ENCODE measurements at places on chromosomes 3 and 15.

DNA sequence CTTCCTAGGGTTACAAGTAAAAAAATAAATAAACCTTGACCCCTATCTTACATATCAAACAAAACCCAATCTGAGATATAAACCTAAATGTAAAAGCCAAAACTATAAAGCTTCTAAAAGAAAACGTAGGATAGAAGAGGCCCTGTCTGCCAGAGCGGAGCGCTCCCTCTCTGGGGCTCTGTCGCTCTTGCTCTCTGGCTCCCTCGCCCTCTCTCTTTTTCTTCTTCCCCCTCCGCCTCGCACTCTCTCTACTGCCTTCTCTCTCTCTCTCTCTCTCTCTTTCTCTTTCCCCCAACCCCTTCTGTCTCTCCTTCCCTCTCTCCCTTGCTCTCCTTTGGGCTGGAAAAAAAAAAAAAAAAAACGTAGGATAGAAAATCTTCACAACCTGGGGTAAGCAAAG is 21.6 kb downstream of the RYK start:
- DNase-seq, result no peak

- no peak for DNase-seq
Measured at GRCh38 chr3:179651687-179652446, 973 bp upstream of the USP13 start.

DNA sequence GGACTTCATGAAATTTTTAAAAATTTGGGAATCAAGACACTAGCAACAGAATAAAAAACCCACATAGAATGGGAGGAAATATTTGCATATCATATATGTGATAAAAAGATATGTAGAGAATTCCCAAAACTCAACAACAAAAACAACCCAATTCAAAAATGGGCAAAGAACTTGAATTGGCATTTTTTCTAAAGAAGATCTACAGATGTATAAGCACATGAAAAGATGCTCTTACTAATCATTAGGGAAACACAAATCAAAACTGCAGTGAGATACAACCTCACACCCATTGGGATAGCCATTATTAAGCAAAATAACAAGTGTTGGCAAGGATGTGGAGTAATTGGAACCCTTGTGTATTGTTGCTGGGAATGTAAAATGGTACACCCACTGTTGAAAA is 10.1 kb downstream of the LCTL start:
- DNase-seq, result no peak

DNA sequence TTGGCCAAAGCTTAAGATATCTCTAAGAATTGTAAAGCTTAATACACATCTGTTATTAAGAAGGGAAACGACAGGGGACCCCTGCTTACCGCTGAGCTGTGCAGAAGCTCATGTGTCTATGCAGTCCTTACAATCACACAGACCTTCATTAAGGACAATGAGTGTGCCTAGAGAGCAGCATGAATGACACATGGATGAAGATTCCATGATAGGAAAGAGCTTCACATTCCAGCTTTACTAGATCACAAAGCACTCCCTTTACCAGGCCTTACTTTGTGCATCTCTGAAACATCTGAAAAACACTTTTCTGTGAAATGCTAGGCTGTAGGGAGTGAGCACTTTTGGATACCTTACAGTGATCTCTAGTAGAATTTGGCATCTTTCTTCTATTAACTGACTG is 32.0 kb downstream of the RNF168 start:
- DNase-seq, result no peak

GRCh38 chr15:80660119-80660518 is 35.0 kb upstream of the ABHD17C start:
- no peak for DNase-seq

DNA sequence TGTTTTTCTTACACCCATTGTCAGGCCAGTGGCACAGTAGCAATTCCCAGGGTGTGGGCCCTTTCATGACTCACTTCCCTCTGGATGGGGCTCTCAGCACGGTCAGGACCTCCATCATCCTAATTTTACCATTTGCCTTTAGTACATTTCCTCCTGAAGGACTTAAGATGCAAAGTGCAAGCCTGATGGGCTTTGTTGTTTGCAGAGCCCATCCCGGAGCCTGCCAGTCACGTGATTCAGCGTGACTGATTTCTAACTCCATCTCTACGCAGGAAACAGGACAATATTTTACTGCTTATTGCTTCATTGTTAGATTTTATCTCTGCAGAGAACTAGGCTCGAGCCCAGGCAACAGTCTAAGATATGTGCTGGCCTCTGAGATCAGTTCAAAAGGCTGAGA is 223.7 kb downstream of the PDZRN3 start:
- no peak for DNase-seq

- no peak for DNase-seq
Measured at GRCh38 chr3:3141939-3142338, 15.2 kb downstream of the TRNT1 start.

DNA sequence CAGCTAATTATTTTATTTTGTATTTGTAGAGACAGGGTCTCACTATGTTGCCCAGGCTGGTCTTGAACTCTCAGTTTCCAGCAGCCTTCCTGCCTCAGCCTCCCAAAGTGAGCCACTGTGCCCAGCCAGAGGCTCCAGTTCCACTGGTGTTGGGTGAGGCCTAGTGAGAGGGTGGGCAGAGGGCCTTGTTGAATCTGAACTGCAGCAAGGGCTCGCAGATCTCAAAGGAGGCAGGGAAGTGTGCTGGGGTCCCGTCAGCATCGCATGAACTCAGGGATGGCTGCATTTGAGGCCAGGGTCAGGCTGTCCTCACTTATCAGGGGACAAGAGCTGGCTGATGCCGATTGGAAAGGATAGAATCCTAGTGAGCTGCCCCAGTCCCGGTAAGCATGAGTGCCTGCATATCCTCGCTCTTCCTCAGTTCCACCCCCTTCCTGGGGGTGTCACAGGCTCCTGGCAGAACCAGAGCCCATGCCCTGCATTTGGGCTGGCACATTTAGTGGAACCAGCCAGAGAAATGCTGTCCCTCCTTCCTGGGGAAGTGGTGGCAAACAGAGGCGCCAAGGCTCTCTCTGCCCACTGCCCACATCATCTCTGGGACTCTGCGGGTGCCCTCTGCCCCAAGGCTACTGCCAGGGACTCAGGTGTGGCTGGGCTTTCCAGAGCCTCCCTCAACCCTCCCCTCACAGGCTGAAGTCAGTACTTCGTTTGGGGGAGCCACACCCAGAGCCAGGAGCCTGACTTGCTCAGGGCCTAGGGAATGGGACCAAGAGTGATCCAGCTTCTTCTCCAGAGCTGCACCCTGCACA is 24.1 kb downstream of the ALS2CL start:
- no peak for DNase-seq

DNA sequence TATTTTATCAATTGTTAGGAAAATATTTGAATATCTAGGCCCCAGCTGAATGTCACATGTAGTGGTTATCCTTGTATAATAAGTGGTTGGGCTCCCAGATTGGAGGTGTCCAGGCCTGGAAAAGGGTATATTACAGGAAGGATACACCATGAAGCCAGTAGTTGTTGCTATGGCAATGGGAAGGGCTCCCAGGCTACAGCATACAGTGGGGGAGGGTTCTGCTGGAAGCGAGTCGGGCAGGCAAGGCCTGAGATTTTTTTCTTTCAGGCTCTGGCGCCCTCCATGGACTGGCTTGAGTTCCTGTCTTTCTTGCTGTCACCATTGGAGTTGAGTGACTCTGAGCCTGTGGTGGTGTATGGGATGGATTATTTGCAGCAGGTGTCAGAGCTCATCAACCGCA is 8.9 kb downstream of the ECE2 start:
- no peak for DNase-seq

DNA sequence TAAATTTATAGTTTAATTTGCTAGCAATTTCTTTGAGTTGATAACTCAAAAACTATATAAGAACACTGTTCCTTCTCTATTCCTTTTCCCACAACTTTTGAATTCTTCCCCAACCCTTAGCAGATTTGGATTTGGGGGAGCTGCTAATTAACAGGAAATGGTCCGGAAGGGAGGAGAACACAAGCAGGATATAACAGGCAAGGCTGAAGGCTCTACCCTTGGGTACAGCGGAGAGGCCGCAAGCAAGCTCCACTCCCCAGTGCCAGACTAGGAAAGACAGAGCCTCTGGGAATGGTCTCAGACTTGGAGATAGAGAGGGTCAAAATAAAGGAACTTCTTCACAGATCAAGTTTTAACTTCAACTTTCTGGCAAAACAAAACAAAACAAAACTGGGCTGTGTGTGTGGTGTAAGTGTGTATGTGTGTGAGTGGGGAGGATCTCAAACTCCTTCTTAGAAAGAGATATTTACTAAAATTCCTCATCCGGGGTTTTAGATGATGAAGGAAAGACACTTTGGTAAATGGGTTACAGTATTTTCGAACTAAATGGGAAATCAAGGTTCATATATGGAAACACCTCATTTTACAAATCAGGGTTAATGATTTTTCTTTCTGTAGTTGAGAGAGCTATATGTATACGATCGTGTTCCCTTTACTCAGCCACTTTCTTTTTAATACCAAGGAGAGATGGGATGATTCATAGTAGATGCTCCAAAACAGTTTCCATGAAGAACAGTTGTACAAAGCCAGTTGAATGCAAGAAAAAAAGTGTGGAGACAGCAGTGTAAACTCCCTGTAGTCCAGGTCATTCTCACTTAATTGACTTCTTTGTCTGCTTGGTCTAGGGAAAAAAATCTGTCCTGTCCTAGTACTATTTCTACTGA is 161.1 kb downstream of the TP63 start:
- DNase-seq, result no peak

- no peak for DNase-seq
Measured at GRCh38 chr3:14208977-14209394, 30.4 kb downstream of the LSM3 start.

DNA sequence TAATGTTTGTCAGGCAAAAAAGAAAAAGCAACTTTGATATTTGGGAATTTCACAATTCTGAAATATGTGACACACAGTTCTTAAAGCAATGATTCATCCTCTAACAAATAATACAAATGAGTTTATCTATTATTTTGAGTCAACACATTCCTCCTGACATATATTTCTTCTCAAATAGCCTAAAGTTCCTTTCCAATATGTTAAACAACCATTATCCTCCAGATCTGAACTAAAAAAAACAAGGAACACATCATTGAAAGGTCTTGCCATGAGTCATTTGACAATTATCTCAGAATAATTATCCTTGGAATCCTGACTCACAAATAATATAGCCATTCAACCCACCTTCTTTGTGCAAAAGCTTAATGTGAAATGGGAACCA is 208.7 kb upstream of the CDIN1 start:
- no peak for DNase-seq

- no peak for DNase-seq
Measured at GRCh38 chr3:178684881-178685590, 148.8 kb downstream of the KCNMB2 start.

DNA sequence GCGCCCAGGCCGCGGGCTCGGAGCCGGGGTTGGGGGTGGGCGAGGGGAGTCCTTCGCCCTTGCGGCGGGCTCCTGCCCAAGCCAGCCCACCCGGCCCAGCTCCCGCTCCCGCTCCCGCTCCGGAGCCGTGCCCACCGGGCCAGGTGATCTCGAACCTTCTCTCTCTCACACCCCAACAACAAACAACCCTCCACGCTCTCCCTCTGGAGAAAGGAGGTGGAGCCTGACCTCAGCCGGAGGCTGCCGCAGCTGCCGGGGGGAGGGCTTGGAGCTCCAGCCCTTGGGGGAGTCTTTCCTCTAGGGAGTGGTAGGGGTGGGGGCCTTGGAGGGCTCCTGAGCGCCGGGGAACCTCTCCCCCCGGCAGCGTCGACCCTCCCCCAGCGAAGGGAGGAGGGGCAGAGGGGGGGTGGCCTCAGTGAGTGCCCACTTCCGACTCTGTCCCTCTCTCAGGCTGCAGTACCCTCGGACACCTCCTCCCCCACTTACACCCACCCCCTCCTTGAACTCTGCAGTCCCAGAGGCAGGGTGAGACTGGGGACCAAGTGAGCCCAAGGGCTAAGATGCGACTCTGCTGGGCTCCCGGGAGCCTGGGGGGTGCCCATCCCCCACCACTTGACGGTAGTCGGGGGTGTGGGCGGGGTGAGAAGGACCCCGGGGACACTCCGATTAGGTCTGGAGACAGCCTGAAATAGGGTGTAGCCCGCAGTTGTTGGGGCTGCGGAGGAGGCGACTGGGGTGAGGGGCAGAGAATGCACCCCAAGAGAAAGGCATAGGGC is 4.4 kb upstream of the BAHD1 start:
- DNase-seq, result no peak

DNA sequence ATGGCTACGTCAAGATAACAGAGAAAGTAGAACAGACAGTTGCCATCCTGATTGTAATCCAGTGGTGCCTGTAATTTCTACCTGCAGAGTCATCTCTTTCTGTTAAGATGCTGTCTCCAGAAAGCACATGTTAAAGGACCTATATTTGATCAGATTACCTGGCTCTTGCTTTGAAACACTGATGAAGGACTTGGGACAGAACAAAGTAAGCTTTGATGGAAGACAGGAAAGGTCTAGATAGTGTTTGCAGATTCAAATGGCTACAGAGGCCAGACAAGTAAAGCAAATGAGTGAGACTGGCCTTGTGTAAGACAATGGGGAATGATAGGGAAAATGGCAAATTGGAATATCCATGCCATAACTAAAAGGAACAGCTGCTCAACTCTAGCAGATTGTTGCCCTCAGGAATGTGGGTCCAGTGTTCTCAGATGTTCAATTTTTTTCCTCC is 1.8 kb upstream of the GSK3B start:
- no peak for DNase-seq

DNA sequence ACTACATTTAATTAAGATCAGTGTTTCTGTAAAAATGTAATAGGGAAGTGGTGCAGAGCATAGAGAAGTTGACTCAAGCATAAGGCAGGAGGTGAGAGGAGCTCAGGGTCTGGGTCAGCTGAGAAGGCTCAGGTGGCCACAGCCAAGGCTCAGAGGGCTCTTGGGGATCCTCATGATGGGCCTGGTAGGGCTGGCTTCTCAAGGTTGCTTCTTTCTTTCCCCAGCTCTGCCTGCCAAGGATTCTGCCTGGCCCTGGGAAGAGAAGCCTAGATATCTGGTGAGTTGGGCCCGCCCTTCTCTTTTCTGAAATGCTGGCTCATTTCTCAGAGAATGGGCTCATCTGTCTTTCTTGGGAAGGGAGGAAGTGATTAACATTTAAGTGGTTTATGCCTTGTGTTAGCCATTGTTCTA is 6.5 kb downstream of the ZNF589 start:
- DNase-seq, result no peak

DNA sequence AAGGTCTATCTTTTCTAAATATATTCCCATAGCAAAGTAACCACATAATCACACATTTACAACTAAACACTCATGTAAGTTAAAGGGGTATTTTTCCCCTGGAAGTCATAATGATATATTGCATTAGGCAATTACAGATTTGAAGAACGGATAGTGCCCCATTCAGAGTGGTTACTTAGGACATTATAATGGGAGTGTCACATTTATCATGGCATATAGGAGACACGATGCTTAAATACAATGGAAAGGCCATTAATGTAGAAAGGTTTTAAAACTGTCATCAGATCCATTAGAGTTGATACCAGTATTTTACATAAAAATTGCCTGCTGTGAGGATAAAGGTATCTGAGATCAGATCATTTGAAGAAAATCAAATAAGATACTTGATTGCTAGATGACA is 582.0 kb upstream of the SEMA6D start:
- no peak for DNase-seq
